ENCODE measurements at places on chromosomes 2 and 18.

GRCh38 chr2:119744335-119744939 lies 15.3 kb upstream of the PTPN4 start:
- no peak for DNase-seq

GRCh38 chr2:133651861-133652260 lies 83.6 kb upstream of the NCKAP5 start:
- no peak for DNase-seq

- DNase-seq = no peak
Measured at GRCh38 chr2:128346291-128347170, 27.9 kb upstream of the HS6ST1 start.

GRCh38 chr2:2993172-2993692 lies 384.4 kb downstream of the EIPR1 start:
- no peak for DNase-seq

GRCh38 chr2:225841314-225841713 lies 441.8 kb downstream of the NYAP2 start:
- DNase-seq = no peak

- DNase-seq = no peak
Measured at GRCh38 chr2:217085543-217085942, 225.7 kb upstream of the TNP1 start.

DNA sequence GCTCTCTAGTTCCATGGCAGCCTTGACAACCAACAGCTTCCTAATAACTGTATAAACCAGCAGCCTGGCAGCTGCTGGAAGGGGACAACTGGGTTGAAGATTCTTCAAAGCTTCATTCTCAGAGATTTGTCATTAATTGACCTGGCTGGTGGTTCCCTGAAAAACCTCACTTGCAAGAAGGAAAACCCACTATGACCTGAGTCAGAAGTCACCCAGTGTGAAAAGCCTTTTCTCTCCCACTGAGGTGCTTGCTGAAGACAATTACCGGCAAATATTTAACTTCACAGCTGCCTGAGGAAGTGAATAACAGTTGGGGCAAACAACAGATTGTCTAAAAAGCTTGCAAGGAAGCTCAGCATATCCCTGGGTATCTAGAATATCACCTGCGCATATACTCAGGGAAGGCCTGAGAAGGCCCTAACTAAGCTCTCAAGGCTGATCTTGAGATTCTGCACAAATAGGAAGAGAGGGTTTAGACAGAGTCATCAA lies 49.9 kb downstream of the CRACDL start:
- no peak for DNase-seq

DNA sequence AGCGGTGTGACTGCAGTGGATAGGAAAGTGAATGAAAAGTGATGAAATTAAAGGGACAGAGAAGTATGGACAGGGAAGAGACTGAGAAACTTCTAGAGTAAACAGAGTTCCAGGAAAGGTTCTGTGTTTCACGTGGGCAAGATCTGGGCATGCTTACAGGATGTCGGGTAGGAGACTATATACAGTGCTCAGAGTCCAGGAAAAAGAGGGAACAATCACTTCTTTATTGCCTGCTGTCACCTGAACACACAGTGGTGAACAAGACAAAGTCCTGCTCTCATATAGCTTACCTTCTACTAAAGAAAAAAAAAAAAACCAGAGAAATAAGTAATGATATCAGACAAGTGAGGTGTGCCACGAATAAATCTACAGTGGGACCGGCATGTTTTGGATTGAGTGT lies 2.4 kb downstream of the LRPPRC start:
- no peak for DNase-seq

GRCh38 chr2:196635156-196635555 lies 4.4 kb upstream of the CCDC150 start:
- no peak for DNase-seq

DNA sequence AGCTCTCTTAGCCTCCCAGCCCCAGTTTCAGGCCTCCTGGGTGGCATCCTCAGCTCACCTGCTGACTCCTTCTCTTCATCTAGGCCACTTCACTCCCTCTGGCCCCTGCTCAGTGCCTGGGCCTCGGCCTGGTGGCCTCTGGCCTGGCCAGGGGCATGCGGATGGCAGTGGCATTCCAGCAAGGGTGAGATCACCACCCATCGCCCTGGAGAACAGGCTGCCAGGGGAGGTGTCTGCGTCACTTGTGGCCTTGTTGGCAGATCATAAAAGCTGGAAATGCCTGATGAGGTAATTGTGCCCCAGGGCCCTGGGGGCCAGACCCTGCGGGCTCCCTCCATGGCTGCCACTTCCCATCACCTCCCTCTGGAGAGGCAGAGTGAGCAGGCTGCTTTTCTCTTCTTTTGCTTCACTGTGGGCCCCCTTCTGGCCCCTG lies 72.5 kb upstream of the SMAD2 start:
- DNase-seq = no peak

DNA sequence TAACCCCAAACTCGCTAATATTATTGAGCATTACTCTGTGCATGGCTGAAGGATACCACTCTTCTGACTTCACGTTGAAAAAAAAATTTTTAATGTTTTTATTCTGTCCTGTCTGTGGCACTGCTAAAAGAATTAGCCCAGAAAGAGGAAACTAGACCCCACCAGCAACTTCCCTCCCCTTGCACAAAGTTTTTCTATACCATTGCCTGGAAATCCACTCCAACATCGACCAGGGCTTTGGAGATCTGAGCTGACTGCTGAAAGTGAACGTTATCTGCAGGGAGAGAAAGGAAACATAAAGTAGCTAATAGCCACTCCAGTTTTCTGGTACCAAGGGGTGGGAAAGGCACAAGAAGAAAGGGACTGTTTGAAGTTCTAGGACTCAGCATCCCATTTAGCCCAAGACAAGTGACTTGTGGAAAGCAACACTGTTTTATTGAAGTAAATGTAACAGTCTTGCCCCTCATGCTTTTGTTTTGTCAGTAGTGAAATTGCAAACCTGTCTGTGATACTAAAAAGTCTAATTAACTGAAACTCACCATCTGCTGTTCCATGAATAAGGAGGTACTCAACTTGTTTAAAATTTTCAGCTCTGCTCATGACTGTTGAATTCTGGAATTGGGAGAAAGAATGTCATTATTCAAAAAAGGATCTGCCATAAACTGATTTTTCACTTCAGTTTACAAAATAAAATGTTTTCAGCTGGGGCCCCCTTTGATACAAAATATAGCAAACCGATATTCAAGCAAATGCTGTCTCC lies 79.1 kb downstream of the DPP4 start:
- DNase-seq = no peak

DNA sequence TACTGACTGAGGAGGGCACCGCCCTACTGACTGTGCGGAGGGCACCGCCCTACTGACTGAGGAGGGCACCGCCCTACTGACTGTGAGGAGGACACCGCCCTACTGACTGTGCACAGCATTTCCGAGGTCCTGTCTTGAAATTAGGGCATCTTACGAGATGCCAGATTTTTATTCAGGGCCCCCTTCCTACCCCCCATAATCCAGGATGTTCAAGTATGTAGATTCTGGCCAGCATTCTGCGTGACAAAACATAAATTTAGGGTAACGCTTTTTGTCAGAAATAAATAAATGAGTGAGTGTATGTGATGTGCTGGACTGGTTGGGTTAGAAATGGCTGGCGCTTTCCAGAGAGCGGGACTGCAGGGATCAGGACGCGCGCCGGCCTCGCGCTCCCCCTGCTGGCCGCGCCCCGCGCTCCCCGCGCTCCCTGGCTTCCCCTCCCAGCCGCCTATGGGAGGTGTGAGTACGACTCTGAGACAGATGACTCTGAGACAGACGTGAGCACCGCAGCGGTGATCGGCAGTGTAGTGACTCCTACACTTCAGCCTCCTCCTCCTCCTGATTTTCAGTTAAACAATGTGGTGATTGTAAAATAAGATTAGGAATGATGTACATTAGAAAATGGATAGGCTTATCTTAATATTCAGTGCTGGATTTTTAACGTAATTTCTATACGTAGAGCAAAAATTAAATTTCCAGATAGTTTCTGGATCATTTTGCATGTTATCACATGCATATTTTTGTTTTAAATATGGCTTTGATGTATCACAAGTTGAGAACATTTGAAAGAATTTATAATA lies 149.2 kb upstream of the NFATC1 start:
- peak; percentile 47 for DNase-seq

- no peak for DNase-seq
Measured at GRCh38 chr18:77016936-77017335, 115.6 kb downstream of the MBP start.

DNA sequence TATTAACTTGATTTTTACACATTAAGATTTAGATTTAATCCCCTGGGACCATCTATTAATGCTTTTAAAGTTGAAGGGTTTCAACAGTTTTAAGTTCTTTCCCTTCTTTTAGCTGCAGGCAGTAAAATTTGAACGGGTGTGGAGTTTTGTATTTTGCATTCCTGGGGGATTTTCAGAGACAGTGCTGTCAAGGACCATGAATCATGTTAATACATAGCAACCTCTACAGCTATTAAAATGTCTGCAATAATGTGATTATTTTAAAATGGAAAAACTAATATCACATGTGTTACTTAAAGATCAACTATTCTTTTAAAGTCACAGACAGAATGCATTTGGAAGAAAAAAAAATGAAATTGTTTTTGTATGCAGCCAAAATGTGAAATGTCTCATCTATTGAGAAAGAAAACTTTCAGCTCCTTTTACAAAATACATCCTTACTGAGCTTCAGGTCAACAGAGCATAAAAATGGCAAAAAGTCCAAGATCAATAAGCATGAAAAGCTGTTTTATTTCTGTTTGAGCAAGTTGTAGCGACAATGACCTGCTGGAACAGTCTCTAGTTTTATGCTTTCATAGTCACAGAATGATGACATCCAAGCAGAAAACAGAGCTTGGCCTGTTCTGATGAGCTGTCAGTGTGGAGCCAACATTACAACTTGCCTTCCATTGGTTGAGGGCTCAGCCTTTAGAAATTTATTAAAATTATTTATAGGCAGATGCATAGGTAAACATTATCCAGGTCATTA lies 21.6 kb upstream of the ZNF521 start:
- DNase-seq = no peak

DNA sequence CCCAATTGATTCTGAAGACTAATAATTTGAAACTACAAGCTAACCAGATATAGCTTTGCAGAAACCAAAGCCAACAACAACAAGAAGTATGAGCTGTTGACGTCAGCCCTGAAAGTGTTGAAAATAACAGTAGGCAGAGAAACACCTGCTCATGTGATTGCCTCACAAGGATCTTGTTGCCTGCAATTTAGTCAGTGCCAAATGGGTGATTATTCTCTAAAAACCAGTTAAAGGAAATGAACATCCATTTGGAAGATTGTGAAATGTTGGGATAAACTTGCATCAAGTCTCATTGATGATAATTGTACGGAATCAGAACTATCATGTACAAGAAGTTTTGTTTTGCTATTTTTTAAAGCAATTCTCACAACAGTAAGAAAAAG lies 2.8 kb downstream of the CYTIP start:
- DNase-seq = no peak

DNA sequence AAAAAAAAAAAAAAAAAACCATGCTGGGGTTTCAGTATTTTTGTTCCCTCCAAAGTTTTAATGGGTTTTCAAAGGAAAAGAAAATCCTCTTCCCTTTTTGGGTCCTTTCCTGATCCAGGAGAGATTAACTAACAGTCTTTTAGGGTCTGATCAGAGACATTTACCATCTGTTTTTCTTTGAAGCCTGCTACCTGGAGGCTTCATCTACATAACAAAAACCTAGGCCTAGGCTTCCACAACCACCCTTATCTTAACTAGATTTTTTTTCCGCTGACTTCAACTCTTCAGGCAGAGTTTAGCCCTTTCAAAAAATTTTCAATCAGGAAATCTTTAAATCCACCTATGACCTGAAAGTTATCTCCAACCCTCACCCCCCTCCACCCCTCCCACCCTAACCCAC lies 154.7 kb downstream of the MBD2 start:
- DNase-seq = no peak
